ENCODE measurements at places on chromosomes 4 and X. TPM values are rescaled to one million over a fixed set of nuclear protein-coding genes. Genes with fewer than 3 reads are reported as not detected.

MED12 gene
- total RNA-seq = 19.4 TPM

PPP3CA gene
- 23.3 TPM for total RNA-seq

GRCh38 chrX:130171446-130172126, at the start of gene RAB33A:
TSS of gene RAB33A (plus strand) at chrX:130171962. CDS start at chrX:130172063, 101 bp downstream.
- DNase-seq = no peak

USP17L20 gene
- total RNA-seq = not detected

DNA sequence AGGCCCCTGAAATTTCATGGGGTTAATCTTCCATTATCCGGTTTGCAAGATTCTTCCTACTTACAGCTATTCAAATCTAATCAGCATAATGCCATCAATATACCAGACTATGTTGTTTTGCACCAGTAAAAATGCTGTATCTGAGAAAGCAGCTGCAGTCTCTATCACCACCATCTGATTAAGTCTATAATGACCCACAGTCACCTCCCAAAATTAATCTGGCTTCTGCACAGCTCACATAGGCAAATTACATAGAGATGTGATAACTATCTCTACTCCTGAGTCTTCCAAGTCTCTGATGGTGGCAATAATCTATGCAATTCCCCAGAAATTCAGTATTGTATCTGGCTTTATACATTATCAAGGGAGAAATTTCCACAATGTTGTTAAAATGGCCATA, 113.2 kb downstream of the STPG2 start:
- DNase-seq = no peak

IQSEC2 gene
- 11.6 TPM for total RNA-seq

DNA sequence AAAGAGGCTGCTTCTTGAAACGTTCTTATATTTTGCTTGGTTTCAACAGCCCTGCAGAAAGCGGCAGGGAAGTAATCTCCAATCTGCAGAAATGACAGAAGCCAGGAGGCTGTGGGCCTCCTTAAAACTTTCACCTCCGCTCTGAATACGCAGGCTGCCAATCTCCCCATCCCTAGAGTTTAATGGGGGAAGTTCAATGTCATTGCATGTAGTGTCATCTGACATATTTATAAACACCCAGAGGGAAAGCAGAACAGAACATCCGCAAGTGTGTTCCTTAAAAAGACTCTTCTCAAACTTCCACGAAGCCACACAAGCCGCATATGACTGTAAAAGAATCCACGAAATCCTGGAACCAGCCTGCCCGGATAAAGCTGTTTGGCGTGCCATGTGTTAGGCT, 148.8 kb upstream of the TBL1X start:
- no peak for DNase-seq

GRCh38 chrX:110086162-110086915, 83.4 kb downstream of the TMEM164 start:
- DNase-seq = no peak

MAGEA11 gene
- not detected for total RNA-seq
